NCI-H774 (cell line): ENCODE measurements at places on chromosomes 3 and 15.

DNA sequence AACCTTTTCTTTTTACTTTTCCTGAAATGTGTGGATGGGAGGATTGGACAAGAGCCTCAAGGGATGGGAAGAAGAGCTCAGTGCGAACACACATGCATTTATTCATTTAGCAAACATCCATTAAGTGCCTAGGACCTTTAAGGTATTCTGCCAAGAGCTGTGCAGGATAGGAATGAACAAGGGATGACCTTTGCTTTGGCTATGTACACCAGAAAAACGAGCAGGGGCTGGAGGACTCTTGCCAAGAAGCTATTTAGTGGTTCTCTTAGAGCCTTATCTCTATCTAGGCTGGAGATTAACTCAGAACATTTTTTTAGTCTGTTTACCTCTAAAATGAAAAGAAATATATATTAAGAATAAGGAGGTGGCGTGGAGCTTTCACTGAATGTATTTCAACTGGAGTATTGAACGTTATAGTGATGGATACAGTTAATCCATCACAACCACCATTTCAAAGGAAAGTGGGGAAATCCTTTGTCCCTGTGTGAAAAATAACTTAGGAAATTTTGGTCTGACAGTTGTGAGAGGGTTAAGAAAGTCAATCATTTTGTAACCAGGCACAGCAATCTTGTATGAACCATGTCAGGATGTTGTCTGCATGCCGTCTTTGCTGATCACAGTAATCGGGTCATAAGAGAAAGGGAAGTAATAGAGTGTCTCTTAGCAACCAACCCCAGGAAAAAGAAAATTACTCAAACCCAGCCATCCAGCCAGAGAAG, 279.0 kb downstream of the LPP start:
- no peak for DNase-seq

- no peak for DNase-seq
Measured at GRCh38 chr3:57659806-57660439, 33.0 kb downstream of the DENND6A start.

- no peak for DNase-seq
Measured at GRCh38 chr3:136120373-136121348, 75.5 kb downstream of the MSL2 start.

GRCh38 chr15:52112203-52112750, 298 bp downstream of the BCL2L10 start:
- no peak for DNase-seq

GRCh38 chr3:71045917-71046282, 537.6 kb downstream of the FOXP1 start:
- DNase-seq: no peak

GRCh38 chr15:101210058-101210457, 41.8 kb downstream of the CHSY1 start:
- no peak for DNase-seq

- DNase-seq: no peak
Measured at GRCh38 chr15:44882499-44882968, 74.0 kb upstream of the TERB2 start.

DNA sequence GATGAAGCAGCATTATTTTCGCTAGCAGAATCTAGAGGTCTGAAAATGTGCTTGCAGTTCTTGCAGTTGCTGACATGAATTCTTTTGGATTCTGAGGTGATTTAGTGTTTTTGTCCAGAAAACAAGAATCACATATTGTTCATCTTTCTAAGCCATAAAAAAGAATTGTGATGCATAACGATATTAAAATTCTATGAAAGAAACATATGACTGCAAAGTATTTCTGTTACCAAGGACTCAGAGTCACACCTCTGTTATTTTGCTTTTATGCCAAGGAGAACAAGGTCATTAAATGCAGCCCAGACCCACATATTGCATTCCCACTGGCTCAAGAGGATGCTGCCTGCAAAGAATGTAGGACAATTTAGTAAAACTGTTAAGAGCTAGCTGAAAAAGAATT, 299.8 kb upstream of the GPR149 start:
- DNase-seq: no peak

GRCh38 chr15:60594071-60594470, 115.1 kb upstream of the ICE2 start:
- no peak for DNase-seq

DNA sequence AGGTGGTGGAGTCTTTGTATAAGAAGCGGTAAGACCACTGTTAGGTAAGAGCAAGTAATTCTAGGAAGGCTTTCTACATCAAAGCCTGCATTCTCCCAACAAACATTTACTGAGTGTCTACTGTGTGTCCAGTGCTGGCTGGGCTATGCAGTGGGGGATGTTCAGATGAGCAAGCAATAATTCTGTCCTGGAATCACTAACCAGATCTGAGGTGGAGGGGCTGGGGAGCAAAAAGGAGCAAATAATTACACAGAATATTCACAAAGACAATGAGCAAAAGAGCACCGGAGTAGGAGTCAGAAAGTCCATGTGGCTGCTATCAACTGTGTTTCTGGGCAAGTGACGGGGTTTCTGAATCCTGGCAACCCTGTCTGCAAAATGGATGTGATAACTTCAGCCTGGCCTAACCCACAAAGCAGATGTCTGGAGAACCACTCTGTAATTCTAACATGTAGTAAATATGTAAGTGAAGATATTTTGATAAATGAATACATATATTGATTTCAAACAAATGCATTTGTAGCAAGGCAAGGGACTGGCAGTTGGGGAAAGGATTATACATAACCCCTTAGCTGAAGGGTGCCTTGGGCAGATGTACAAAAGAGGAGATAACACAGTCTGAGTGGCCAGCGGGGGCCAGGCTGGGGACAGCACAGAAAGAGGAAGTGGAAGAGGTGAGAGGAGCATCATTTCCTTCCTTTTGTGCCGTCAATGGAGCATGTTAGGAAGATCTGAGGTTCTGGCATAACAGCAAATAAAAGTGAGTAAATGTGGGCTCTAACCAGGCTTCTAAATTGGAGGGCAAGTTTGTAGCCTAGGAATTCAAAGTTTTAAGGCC, 28.8 kb downstream of the CYP8B1 start:
- DNase-seq: no peak

GRCh38 chr3:121707531-121708273, 41.8 kb downstream of the GOLGB1 start:
- DNase-seq: no peak

DNA sequence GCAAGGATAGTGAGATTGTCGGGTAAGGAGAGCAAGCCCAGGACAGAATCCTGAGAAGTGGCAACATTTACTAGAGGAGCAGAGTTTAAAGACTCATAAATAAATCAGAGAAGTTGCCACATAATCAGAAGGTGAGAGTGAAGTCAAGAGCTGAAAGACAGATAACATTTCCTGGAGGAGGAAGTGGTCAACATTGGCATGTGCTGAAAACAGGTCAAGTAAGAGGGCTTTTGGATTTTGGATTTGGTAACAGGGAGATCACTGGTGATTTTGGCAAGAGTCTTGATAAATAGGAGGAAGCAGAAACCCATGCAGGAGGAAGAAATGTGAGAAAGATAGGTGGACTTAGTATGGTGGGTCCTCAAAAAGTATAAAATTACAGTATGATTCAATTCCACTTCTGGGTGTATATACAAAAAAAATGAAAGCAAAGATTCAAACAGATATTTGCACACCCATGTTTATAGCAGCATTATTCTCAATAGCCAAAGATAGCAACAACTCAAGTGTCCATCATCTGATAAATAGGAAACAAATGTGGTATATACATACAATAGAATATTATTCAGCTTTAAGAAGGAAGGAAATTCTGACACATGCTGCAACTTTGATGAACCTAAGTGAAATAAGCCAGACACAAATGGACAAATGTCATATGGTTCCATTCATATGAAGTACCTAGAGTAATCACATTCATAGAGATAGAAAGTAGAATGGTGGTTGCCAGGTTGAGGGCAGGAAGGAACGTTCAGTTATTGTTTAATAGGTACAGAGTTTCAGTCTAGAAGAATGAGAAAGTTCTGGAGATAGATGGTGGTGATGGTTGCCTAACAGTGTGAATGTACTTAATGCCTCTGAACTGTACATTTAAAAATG, 27.3 kb upstream of the MBNL1 start:
- no peak for DNase-seq
